ENCODE measurements at places on chromosomes 1 and 21.

DNA sequence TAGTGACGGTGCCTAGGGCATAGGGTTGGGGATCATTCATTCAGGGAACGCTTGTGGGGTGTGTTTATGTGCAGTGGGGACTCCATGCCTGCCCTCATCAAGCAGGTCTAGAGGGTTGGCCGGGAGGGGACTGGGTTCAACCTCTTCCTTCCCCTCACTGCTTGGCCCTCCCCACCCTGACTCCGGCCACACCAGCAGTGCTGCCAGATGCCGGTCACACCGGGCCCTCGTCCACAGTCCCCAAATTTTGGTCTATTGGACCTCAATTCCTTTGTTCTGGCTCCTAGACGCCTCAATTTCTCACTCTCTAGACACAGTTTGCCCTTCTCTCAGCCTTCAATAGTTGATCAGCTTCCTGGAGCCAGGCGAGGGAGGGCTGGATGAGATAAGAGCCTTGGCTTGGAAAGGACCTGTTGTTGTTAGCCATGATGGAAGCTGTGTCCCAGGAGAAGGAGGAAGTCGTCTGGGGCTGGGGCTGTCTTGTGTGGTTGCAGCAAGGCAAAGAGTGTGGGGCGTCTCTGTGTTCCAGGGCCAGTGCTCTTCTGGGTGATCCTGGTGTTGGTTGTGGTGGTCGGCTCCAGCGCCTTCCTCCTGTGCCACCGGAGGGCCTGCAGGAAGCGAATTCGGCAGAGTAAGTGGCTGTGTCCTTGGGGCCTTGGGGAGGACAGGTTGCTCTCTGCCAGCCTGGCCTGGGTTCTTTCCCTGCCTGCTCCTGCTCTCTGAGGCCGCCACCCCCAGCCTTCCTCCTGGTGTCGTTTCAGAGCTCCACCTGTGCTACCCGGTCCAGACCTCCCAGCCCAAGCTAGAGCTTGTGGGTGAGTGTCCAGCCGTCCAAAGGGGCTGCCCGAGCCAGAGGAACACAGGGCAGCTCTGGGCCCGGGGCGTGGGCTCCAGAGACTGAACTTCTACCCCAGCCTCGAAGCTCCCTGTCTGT is 41.1 kb upstream of the TNFRSF1B start:
- no peak for DNase-seq

DNA sequence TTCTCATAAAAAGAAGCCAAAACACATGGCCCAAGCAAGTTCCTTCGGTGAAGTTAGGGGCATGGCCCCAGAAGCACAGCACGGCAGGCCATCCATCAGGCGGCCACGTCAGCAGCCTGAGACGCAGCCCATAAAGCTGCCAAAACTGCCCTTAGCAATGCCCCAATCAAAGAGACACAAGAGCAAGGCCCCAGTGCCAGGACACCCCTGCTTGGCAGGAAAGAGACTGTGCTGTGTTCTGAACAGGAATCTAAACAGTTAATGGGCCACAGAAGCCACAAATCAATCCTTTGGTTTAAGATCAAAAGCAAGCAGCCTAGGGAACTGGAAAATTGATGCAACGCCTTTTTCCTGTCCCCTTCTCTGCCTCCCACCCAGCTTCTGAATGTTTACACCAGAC is 497.0 kb upstream of the USP24 start:
- no peak for DNase-seq

- DNase-seq = no peak
Observed at GRCh38 chr1:182269097-182269496, 122.5 kb downstream of the GLUL start.

GRCh38 chr1:227058321-227058751 is 118.2 kb downstream of the COQ8A start:
- DNase-seq = peak; percentile 36

DNA sequence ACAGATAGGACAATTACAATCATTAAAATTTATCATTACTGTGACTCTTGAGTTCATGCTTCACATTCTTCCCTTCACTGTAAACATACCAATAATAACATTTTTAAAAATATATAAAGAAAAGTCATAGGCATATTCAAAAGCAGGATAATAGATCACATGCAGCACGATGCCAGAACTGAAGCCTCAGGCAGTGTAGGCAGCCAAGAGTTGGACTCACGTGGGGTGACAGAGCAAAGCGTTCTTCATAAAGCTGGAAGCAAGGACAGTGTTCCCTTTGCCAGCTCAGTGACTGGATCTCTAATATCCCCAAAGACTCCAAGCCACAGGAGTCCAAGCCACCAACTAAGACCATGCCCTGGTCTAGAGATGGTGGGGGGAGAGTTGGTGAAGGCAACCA is 77.7 kb downstream of the ODF2L start:
- DNase-seq = no peak

DNA sequence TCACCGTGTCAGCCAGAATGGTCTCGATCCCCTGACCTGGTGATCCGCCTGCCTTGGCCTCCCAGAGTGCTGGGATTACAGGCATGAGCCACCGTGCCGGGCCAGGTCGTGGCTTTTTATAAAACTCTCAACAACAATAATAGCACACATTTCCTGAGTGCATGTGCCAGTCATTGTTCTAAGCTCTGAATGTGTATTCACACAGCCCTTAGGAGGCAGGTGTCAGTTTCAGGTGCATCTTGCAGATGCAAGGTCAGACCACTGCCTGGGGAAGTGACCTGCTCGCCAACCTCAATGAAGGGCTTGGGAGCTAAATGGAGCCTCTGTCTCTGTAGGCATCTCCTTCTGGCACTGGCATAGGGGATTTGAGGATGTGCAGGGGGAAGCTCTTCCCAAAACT is 1.6 kb upstream of the LEFTY2 start:
- no peak for DNase-seq

GRCh38 chr1:46673749-46674182 is 2.1 kb downstream of the TEX38 start:
- no peak for DNase-seq

DNA sequence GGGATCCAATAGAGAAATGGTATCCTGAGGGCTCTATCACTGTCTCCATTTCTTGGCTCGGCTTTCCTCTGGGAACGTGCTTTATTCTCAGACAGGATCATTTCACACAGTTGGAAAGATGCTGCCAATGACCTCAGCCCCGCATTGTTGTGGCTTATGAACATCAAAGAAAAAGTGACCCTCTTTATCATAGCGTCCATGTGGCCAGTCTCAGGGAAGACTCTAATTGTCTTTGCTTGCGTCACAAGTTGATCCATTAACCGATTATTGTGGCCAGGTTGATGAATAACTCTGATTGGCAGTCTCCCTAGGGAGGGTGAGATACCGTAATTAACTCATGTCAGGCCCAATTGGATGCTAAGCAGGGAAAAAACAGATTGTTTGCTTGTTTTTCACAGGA is 10.4 kb upstream of the TMEM9 start:
- DNase-seq = no peak

DNA sequence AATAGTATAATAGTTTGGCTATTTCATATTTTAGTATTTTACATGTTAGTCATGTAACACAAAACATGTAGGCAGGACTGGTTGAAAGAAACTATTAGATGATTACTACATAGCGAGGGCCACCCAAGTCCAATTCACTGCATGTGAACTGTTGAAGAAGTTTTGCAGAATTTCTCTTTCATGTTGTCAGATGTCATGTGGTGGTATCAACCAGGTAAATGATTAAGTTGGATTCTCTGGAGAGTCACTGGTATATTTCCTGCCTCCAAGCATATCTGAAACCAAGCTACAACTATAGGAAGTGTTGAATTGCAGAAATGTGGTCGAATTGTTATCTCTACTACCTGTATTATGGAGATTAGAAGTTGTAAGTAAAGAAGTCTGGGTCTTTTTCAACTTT is 137.8 kb upstream of the DPYD start:
- no peak for DNase-seq

GRCh38 chr21:32878661-32879060 is 107.1 kb upstream of the PAXBP1 start:
- no peak for DNase-seq

- DNase-seq = no peak
Observed at GRCh38 chr1:150273311-150273710, 721 bp downstream of the C1orf54 start.

- no peak for DNase-seq
Observed at GRCh38 chr1:232057217-232057895, 430.8 kb downstream of the DISC1 start.

DNA sequence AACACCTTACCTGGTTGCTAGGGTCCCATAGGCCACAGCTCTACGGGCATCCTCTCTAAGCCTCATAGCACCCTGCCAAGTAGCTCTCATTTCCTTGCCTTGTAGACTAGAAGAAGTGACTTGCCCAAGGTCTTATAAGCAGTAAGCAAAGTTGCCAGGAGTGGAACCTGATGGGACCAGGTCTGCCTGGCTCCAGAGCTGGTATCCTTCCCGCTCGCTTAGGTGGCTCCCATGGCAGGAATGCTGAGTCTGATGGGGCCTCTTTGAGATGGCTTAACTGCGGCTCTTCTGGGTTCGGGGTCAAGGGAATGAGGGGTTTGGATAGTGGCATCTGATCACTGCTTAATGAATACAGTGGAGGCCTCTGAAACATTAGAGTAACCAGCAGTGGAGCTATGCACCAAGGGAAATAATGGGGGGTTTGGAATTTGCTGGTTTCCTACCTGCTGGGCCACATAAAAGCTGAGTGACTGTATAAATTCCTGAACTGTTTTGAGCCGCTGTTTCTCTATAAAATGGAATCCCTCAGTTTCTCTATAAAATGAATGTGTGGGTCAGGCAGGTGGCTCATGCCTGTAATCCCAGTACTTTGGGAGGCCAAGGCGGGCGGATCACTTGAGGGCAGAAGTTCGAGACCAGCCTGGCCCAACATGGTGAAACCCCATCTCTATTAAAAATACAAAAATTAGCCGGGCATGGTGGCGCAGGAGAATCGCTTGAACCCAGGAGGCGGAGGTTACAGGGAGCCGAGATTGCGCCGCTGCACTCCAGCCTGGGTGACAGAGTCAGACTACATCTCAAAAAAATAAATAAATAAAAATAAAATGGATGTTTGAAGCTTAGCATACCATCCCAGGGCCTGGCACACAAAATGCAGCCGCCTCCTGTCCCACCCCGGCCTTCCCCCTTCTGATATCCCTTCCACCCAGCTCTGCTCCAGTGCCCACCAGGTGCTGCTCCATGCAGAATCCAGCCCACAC is 12.4 kb downstream of the FAM151A start:
- no peak for DNase-seq

DNA sequence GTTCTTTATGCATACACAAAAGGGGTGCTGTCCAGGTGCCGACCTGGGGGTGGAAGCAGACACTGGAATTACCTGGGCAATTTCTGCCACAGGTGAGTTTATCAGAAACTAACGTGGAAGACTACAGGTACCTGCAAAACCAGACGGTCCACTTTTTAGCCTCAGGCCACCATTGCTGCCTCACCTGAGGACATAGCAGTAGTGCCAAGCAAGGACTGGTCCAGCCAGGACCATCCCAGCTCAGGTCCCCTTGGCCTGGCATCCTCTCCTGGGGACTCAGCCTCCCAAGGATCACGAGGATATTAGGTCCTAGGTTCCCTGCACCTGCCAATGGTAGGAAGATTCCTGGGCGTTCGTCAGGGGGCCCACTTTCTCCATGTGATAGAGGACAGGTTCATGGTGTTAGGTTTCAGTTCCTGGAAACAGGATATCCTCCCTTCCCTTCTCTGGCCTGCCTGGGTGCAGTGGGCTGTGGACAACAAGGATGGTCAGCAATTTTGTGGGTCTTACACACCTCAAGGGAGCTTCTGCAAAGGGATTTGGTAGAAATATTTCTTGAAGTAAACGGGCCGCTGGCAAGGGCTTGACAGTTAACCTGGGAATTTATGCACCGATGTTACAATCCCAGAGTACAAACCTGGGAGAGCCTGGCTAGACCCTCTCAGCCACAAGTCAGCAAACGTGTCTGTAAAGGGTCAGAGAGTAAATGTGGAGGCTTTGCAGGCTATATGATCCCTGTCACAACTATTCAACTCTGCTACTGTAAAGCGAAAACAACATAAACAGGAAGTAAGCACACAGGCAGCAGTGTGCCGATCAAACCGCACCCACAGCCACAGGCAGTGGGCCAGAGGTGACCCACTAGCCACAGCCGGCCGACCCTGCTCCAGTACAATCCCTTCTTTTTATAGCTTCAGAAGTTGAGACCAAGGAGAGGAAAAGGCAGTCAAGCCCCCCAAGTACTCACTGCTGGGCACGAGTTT is 71.4 kb upstream of the RAB4A start:
- DNase-seq = no peak

DNA sequence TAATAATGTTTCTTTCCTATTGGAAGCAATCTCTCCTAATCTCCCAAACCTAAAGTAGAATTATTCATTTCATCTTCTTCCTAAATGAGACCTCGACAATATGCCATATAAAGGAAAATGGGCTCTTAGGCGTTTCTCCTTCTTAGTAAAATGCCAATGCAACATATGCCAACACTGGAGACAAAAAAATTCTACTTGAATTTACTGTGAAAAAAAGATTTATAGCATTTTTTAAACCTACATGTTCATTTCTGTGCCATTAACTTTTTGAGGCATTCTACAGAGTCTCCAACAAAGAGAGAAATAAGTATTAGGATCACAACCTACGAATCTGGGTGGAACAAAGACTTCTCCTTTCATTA is 1.3 kb downstream of the WDR47 start:
- DNase-seq = no peak

DNA sequence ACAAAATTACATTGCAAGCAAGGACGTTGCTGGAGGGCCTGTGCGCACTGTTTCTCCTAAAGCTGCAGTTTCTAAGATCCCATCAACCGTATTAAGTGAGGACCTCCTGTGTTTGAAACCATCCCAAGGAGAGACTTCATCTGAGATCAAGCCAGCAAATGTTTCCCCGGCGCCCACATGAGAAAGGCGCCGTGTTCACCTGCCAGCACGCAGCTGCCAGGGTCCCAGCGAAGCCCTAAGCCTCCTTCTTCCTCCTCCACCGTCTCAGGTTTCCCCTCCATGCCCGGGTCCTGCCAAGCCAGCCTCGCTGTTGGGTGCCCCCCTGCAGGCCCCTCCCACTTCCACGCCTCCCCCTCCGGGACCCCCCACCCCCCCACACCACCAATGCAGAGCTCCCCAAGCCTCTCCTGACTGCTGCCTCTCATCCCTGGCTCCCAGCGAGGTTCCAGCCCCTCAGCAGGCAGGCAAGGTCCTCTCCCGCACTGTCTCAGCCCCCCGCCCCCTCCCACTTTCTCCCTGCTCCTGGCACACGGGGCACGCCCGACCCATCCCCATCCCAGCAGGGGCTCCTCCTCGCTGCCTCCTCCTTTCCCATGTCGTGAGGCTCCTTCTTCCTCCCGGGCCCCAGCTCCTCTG is 8.6 kb upstream of the TFF1 start:
- no peak for DNase-seq

DNA sequence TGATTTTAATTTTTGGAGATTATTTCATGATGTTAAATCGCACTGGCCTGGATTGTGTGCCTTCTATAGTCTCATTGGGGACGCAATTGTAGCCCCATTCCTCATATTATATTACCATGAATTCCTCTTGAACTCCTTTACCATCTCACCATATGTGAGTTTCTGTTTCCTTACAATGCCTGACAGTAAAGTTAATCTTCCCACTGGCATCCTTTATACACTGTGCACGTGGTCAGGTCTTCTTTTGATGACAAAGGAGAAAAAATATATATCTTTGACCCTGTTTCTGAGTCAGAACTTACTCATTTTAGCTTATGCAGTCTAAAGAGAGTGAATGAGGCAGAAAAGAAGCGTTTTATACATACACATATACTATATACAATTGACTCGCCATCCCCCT is 774 bp upstream of the ABL2 start:
- peak; percentile 43 for DNase-seq

All from skeletal muscle cell (primary cell).